ENCODE measurements at places on chromosomes 3 and 15. TPM values are rescaled to one million over a fixed set of nuclear protein-coding genes. Genes with fewer than 3 reads are reported as not detected.

The HHATL gene
- not detected for total RNA-seq

The LOXL1 gene
- total RNA-seq: 29.0 TPM

The TMC3 gene
- total RNA-seq: 2.7 TPM

The NR2E3 gene
- total RNA-seq: 0.98 TPM

All from vagina (tissue), 2 donors.